ENCODE measurements at places on chromosomes 1 and 21. TPM values are rescaled to one million over a fixed set of nuclear protein-coding genes. Genes with fewer than 3 reads are reported as not detected.

Gene TCHH
- total RNA-seq, result 0.03 TPM

Gene FAM72D
- total RNA-seq, result 23.9 TPM

Gene SEMA6C
- total RNA-seq, result 12.1 TPM

Gene AUNIP
- total RNA-seq, result 17.1 TPM

Gene SPRR2G
- not detected for total RNA-seq

GRCh38 chr1:16112596-16113555 lies 39.4 kb upstream of the FAM131C start:
- no peaks in the 10 kb centered on the region for H3K27me3 ChIP-seq
- peaks cover 48% of the 10 kb centered on the region for H3K4me1 ChIP-seq
- DNase-seq, result peak; percentile 62
- H3K4me3 ChIP-seq, result no peak overlapping the region

DNA sequence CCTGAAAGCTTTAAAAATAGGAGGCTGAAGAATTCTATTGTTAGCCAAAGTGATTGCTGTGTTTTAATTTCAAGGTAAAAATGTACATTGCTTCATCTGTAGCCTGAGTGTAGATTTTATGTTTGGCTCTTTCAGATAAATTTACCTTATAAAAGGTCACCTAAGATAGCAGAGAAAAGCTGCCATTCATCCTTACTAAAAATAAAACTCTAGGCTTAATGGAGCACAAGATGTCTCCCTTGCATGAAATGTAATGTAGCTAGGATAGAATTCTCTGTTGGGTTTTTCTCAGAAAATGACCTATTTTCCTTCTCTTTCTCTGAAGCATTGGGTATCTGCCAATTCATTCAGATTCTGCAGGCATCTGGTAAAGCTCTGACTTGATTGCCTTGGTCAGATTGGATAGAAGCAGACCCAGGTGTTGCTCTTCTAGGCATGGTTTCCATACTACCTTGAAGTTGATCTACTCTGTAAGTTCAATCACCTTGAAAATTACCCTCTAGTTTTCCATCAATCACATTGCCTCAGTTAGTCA lies 176.6 kb upstream of the GORAB start:
- no peaks in the 10 kb centered on the region for H3K4me1 ChIP-seq
- H3K27ac ChIP-seq, result no peak overlapping the region
- DNase-seq, result no peak
- H3K36me3 ChIP-seq, result no peaks in the 10 kb centered on the region
- H3K27me3 ChIP-seq, result no peaks in the 10 kb centered on the region

GRCh38 chr21:19122356-19122755 lies 718.8 kb upstream of the TMPRSS15 start:
- no peaks in the 10 kb centered on the region for H3K4me1 ChIP-seq
- H3K27me3 ChIP-seq, result no peaks in the 10 kb centered on the region
- H3K4me3 ChIP-seq, result no peak overlapping the region
- H3K27ac ChIP-seq, result no peak overlapping the region

GRCh38 chr1:38444770-38445442 lies 398.3 kb upstream of the POU3F1 start:
- no peaks in the 10 kb centered on the region for H3K36me3 ChIP-seq
- peak; percentile 54 for DNase-seq

DNA sequence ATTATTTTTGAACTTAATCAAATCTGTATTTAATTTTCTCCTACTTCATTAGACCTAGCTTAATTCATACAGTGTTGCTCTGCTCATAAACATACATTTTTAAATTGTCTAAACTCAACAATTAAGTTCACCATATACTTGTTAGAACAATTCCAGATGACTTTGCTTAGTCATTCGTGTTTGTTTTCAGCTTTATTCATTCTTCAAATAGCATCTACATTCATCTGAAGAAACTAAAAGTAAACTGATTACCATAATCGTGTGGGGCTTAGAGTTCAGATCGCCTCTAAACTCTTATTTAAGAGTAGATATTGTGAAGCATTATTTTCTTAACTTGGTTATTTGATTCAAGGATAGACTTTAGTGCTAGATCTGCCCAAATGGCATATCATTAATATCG lies 34.4 kb downstream of the KLHL20 start:
- H3K4me3 ChIP-seq, result no peak overlapping the region
- no peak overlapping the region for H3K27ac ChIP-seq
- H3K27me3 ChIP-seq, result no peaks in the 10 kb centered on the region
- H3K36me3 ChIP-seq, result peaks cover 4% of the 10 kb centered on the region
- DNase-seq, result no peak
